ENCODE measurements at places on chromosomes 4 and X. TPM values are rescaled to one million over a fixed set of nuclear protein-coding genes. Genes with fewer than 3 reads are reported as not detected.

DNA sequence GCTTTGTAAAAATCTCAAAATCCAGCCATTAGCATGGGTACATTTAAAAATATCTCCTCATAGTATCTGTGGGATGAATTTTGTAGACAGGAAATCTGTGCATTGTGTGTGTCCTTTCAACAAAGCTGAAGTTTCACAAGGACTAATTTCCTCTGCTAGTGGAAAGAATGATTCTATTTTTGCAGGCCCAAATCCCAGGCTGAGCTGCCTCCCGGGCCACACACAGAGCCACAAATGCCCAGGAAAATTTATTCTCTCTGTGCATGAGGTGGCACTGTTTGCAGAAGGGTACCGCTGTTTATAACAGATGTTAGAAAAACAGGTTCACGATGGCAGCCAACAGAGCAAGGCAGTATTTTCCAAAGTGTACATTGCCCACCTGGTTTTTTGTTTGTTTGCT lies 11.0 kb upstream of the VCX3B start:
- no peaks in the 10 kb centered on the region for H3K36me3 ChIP-seq
- H3K4me1 ChIP-seq, result no peaks in the 10 kb centered on the region
- no peaks in the 10 kb centered on the region for H3K27me3 ChIP-seq
- H3K27ac ChIP-seq, result no peak overlapping the region

DNA sequence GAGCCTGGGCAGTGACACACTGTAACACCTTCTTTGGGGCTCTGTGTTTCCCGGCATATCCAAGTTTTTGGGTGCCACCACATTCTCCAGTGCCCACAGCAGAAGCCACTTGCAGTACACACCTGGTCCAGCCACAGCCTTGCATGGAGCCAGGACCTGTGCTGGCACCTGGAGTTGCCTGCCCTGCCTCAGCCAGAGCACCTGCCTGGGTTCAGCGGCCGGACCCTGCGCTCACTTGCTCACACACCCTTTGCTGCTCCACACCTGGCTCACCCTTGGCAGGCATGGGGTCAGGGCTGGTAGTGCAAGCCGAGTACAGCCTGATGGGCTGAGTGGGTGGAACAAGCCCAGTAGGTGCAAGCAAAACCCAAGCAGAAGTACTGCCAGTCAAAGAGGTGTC lies 1511.1 kb downstream of the TECRL start:
- no peaks in the 10 kb centered on the region for H3K4me1 ChIP-seq
- DNase-seq, result no peak
- H3K27me3 ChIP-seq, result no peaks in the 10 kb centered on the region
- no peak overlapping the region for H3K27ac ChIP-seq

The ENPEP gene
- not detected for total RNA-seq

DNA sequence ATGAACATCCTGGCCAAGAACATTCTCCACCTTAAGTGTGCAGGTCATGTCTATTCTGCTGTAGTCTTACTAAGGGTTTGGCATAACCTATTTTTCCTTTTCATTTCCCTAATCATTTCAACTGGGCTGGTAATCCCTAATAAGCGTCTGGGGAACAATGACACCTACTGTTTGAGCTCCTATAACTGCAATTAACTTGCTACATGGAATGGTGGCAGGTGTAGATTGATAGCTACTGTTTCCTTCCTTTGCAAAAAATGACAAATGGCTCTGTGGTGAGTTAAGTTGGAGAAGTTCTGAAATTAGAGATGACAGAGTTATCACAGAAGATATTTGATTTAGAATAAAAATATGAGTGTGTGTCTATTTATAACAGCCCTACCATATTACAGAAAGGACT lies 104.5 kb upstream of the NAP1L5 start:
- H3K4me1 ChIP-seq, result peaks cover 10% of the 10 kb centered on the region
- no peak for DNase-seq
- peaks cover 2% of the 10 kb centered on the region for H3K36me3 ChIP-seq
- no peak overlapping the region for H3K27ac ChIP-seq
- H3K27me3 ChIP-seq, result peaks cover 18% of the 10 kb centered on the region

DNA sequence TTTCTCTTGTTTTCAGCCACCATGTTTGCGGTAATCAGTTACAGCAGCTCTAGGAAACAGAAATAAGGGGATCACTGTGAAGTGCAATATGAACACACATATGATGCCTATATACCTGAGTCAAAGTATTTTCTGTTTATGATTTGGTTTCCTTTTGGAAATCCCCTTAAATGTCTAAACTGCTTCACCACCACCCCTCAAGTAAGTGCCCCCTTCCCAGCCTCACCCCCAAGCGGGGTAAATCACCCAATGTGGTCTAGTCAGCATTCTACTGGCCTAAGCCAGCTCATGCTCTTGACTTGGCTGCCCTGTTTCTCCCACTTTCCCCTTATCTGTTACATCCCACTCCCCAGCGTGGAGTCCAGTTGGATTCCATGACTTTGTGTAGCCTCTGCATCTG lies 176.5 kb downstream of the QDPR start:
- peak; percentile 5 for DNase-seq
- peaks cover 47% of the 10 kb centered on the region for H3K4me1 ChIP-seq
- no peaks in the 10 kb centered on the region for H3K27me3 ChIP-seq
- peaks cover 2% of the 10 kb centered on the region for H3K36me3 ChIP-seq
- peak overlapping the region; percentile 96 for H3K27ac ChIP-seq
- H3K4me3 ChIP-seq, result no peak overlapping the region

Data from activated naive CD8-positive, alpha-beta T cell treated with anti-CD3 and anti-CD28 coated beads for 36 hours (primary cell).